Foreskin keratinocyte (primary cell): ENCODE measurements at places on chromosomes 11 and 22. TPM values are rescaled to one million over a fixed set of nuclear protein-coding genes. Genes with fewer than 3 reads are reported as not detected.

GRCh38 chr11:126146454-126147192 is 64.8 kb downstream of the RPUSD4 start:
- no peak for DNase-seq

DNA sequence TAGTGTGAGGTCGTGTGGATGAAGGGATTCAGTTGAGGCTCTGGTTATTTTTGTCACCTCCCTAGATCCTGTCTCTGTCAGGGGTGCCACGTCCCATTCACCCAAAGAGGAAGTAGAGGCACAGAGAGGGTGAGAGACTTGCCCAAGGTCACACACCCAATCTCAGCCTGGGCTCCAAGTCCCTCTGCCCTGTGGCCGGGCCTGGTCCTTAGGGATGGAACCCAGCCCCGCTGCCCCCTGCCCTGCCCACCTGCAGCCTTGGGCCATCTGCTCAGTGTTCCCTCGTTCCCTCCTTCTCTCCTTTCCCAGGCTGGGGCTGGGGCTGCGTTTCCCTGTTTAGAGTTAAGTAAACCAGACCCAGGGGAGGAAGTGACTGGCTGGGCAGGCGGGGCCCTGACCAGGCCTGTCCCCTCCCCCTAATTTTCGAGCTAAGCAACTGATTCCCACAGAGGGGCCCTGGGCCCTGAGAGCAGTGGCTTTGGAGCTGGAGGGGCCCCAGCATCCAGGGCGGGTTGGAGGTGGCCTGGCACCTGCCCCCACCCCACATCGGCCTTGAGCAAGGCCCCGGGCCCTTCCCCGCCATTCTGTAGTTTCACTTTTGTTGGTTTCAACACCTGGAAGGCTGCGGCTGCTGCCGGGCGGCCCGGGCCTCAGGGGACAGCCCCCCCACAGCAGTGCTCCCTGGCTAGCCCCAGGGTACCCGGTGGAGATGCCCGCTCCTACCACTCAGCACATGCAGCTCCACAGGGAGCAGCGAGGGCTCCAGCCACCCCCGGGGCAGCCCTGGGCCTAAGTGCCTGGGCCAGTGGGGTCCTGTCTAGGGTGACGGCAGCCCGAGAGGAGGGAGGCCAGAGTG is 1.5 kb downstream of the TCIRG1 start:
- no peak for DNase-seq

NECTIN1 gene
- 45.0 and 49.6 TPM in 2 replicates for total RNA-seq

GRCh38 chr22:37314315-37315074 is 32.2 kb downstream of the CYTH4 start:
- no peak for DNase-seq

DNA sequence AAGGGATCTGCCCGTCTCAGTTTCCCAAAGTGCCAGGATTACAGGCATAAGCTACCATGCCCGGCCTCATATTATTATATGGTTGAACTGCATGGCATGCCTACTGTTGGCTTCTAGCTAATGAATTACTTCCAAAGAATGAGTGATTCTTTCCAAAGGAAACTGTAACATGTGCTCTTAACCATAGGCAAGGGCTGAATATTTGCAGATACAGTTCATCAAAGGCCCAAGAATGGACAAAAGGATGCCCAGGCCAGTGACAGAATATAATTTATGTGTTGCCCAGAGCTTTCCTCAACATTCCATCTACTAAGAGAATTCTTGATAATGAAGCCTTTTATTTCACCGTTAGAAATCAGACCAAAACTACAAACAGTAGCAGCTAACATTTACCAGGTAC is 27.0 kb upstream of the CCDC89 start:
- DNase-seq = no peak

- no peak for DNase-seq
These were observed 7.0 kb upstream of the SLC22A25 start for GRCh38 chr11:63250162-63251050.

GRCh38 chr11:99781074-99781473 is 760.3 kb downstream of the CNTN5 start:
- no peak for DNase-seq

OR52N2 gene
- not detected in 2 replicates for total RNA-seq

ANO9 gene
- 19.0 and 26.0 TPM in 2 replicates for total RNA-seq

RANGAP1 gene
- 195 and 210 TPM in 2 replicates for total RNA-seq

MS4A13 gene
- not detected in 2 replicates for total RNA-seq

MRGPRX4 gene
- total RNA-seq = not detected in 2 replicates

DNA sequence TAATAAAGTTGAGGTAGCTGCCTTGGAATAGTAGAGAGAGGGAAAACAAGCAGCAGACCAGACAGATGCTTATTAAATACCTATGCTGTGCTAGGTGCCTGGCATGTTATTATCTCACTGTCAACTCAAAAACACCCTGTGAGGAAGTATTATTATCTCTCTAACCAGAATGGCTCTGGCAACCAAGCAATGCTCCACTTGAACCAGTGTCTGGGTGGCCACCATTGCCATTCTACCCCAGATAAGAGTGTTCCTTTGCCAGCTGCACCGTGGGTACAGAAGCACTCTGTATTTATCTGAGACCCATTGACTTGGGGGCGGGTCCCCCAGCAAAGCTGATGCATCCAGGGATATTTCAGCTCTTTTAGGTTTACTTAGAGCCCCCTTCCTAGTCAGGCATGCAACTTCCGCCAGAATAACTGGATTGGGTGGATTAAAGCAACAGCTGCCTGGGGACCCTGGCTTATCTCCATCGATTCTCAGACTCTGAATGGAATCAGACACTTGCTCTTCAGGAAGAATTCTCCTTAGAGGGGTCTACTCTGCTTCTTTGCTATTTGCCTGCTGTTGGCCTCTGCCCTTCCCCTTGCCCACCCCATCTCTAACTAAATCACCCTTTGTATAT is 49.1 kb downstream of the RCN1 start:
- DNase-seq = no peak
